ENCODE measurements at places on chromosomes 6 and 20.

- peak; percentile 40 for DNase-seq
Measured at GRCh38 chr6:132669690-132670291, 10.8 kb upstream of the TAAR1 start.

DNA sequence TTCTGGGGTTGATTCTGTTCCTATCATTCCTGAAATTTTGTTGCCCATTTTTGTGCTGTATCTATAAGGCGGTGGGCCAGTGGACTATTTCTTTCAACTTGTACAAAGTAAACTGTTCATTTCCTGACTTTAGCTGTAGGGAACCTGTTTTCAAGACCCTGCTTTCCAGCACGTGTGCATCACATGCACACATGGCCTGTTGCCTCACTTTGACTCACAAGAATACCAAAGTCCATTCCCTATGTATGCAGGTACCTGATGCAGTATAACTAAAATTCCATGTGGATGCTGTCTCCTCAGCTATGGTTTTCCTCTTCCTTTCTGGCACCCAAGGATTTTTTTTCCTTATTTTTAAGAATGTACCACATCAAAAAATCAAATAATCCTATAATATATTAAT, 284.1 kb upstream of the MANEA start:
- no peak for DNase-seq

DNA sequence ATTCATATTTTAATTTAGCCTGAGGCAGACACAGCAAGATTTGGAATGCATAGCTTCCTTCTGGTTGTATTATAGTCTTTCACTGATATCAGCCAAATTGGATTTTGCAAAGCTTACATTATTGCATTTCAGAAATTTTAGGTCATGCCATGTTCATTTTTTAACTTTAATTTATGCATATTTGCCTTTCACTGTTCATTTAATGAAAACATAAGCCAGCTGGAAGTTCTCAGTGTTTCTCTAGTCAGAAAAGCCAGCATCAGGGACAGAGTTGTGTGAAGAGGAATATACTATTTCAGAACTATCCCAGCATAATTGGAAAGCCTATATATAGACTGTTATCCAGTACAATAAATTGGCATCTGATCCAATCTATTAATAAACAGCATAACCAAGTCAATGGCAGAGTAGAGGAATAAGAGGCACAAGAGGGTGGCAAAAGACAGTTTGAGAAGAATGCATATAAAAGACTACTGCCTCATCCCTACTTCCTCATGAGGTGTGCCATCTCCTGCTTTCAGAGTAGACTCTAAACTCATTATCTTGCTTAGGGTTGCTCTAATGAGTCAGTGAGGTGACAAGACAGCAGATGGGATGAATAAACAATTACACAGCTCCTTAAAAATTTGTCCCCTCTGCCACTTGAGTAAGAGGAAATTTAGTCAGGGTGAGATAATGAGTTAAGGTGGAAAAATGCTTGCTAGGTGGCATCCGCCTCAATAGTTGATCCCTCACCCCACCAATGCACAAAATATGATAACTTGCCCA, 159.8 kb upstream of the HCRTR2 start:
- peak; percentile 62 for DNase-seq

DNA sequence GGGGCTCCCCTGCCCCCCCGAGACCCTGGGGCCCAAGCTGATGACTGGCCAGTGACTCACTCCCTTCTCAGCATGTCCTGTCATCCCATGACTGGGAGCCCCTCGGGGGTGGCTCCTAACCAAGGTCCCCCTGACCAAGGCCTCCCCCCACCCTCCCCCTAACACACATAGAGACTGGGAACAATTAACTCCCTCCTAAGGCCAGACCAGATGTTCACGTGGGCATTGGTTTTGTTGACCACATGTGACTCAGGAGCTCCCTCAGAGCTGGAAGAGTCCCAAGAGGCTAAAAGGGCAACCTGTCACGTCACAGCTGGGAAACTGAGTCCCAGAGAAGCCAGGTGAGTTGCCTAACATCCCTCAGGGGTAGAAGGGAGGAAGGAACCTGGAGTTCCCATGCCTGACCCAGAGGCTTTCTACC, 10.6 kb upstream of the CCN5 start:
- no peak for DNase-seq

GRCh38 chr20:9038791-9039535, 29.9 kb upstream of the PLCB4 start:
- no peak for DNase-seq

DNA sequence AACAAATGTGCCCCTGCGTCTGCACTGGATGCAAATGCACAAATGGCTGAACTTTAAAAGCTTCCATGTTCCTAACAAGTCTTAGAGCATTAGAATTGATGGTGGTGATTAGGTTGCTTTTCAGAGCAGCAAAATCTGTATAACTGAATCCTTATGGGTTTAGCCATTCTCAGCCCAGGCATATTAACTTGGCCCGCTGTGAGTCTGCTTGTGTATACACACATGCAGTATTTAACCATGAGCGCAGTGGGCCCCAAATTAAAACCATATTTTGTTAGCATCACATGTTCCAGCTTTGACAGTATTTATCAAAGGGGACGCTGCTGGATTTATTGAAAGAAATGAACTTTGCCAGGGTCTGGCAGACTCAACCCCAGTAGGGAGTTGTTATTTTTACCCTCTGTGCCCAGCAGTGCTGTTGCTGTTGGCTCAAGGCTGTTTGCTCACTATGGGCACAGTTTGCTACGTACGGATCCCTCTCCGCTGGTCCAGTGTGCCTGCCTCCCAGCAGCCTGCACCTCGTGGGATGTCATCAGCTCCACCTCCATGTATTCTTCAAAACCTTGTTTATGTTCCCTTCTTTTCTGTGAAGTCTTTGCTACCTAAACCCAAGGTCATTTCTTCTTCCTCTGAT, 144.7 kb downstream of the QRSL1 start:
- no peak for DNase-seq

- DNase-seq: no peak
Measured at GRCh38 chr6:56169366-56169765, 78.0 kb downstream of the COL21A1 start.

GRCh38 chr20:63179687-63180568, 36.0 kb downstream of the YTHDF1 start:
- DNase-seq: no peak

- peak; percentile 81 for DNase-seq
Measured at GRCh38 chr20:48298851-48299484, 513.7 kb upstream of the SULF2 start.

DNA sequence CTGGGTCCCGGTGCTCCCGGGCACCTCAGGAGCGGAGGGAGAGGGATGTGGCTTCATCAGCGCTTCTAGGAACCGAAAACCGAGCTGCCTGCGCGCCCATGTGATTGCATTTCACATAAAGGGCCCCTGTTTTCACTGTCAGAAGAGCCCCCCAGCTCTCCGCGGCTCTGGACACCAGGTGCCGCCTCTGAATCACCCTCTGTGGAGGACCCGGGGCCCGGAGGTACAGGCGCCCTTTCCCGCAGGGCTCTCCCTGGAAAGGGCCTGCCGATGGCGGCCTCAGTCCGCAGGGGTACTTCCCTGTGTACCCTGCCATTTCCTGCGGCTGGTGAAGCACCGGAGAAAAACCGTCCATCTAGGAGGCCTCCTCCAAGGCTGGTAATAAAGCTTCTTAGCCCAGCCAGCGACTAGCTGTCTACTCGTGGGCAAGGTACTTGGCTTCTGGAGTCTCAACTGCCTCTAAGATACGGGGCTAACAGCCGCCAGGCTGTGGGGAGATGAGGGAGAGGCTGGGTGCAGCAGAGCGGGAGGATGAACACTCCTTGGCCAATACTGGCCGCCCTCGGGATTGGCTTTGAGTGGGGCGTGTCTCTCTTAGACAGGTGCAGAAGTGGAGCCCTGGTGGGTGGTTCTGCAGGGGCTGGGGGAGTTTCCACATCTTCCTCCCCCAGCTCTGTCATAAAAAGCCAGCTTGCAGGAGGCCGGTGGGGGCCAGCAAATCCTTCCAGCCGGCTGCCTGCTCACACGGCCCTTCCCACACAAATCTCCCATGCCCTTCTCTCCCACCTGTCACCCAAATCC, 1.6 kb downstream of the PPP1R16B start:
- DNase-seq: no peak

DNA sequence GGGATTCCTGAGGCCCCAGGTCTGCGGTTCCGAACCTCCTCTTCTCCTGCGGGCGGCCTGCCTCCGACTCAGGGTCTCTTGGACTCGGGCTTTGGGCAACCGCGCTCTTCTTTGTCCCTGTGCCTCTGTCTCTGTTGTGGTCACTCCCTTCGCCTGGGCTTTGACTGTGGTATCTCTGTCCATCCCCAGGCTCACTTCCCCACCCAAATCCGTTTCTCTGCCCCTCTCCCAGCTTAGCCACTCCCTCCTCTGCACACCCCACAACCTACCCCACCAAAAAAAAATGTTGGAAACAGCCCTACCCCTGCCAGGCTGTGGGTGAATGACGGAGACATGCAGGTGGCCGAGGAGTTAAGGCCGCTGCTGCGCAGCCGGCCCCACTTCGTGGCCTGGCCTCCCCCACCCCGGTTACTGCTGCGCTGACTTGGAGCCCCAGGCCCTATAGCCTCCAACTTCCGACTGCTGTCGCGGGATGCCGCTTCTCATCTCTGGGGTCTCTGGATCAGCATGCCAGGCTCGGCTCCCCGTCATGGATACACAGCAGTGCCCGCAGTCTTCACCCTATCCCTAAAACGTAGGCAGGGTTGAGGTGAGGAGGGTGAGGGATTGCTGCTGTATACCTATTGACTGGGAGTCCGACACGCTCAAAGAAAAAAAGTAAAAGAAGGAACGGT, 2.7 kb upstream of the MAFB start:
- DNase-seq: no peak

DNA sequence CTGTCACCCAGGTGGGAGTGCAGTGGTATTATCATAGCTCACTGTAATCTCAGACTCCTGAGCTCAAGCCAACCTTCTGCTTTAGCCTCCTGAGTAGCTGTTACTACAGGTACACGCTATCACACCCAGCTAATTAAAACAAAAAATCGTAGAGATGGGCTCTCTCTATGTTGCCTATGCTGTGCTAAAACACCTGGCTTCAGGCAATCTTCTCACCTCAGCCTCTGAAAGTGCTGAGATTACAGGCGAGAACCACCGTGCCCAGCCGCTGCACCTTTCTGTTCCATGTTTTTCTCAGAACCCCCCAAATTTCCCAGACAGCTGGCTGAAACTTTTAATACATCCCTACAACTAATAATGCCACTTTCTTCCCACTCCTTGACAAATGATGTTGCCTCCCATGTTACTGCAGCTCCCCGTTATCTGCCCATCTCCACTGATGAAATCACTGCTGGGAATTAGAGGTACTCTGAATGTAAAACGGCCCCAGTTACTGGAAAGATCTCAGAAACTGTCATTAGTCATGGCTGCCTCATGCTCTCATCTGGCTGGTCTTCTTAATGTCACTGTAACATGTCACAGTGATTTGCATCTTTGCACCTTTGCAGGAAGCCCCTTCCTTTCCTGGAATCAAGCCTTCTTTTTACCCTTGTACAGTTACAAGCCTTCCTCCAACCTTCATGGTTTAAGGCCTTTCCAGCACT, 697.5 kb downstream of the PRKN start:
- no peak for DNase-seq

DNA sequence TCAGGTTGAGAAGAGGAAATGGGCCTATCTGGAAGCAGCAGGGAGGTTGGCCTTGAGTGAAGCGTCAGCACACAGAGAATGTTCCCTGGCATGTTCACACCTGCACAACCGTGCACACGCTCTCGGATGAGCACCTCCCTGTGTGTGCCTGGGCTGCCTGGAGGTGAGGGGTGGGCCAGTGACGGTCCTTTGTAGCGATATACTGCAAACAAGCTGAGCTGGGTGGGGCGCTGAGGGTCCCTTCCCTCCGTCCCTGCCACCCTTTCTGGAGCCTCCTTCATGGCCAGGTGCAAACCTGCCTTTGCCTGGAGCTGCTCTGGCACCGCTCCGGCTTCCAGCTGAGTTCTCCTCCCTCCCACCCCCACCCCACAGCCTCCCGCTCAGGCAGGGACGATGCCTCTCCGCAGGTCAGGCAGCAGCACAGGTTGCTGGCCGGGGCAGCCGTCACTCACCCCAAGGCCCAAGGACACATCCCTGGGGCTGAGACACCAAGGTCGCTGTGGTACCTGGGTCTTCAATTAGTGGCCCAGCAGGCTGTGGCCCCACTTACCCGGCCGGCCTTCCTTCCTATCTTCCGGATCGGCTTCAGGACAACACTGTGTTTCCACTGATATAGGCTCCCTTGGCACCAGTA, 111.6 kb downstream of the ERMARD start:
- no peak for DNase-seq

DNA sequence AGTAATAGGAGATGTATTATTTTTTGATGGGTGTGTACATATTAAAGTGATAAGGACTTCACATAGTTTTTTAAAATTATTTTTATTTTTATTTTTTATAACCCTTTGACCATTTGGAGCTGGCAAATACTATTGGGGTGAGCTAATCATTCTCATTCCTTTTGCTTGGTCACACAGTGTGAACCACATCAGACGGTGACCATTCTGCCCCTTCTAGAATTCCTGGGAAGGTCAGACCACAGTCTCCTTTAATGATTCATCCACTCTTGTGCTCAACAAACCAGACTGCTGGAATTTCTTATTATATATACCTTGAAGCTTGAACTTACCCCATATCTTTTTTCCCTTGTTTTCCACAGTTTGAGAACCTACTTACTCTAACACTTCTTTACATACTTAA, 23.9 kb upstream of the PRL start:
- peak; percentile 5 for DNase-seq

- DNase-seq: no peak
Measured at GRCh38 chr6:158411998-158412397, 99.7 kb downstream of the TULP4 start.

- DNase-seq: no peak
Measured at GRCh38 chr6:107128175-107128574, 12.9 kb upstream of the BEND3 start.

DNA sequence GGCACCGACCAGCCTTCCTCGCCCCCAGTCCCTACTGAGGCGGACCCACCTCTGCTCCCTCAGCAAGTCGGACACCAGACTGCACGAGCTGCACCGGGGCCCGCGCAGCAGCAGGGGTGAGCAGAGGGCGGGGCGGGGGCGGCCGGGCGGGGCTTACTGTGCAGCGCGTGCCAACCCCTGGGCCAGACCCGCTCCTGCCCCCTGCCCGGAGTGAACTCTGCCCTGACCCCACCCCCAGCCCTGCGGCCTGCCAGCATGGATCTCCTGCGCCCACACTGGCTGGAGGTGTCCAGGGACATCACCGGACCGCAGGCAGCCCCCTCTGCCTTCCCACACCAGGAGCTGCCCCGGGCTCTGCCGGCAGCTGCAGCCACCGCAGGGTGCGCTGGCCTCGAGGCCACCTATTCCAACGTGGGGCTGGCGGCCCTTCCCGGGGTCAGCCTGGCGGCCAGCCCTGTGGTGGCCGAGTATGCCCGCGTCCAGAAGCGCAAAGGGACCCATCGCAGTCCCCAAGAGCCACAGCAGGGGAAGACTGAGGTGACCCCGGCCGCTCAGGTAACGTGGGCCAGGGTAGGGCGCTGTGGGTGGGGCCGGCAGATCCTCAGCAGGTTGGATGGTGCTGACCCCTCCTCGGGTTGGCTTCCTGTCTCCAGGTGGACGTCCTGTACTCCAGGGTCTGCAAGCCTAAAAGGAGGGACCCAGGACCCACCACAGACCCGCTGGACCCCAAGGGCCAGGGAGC, 1.5 kb upstream of the SLC2A4RG start:
- no peak for DNase-seq

All from amniotic stem cell (primary cell).